Sigmoid colon (tissue), 7 donors: ENCODE measurements at places on chromosomes 3 and 15. TPM values are rescaled to one million over a fixed set of nuclear protein-coding genes. Genes with fewer than 3 reads are reported as not detected.
A peak's percentile ranks its signal among the peaks of the same experiment; 100 is the strongest.

DNA sequence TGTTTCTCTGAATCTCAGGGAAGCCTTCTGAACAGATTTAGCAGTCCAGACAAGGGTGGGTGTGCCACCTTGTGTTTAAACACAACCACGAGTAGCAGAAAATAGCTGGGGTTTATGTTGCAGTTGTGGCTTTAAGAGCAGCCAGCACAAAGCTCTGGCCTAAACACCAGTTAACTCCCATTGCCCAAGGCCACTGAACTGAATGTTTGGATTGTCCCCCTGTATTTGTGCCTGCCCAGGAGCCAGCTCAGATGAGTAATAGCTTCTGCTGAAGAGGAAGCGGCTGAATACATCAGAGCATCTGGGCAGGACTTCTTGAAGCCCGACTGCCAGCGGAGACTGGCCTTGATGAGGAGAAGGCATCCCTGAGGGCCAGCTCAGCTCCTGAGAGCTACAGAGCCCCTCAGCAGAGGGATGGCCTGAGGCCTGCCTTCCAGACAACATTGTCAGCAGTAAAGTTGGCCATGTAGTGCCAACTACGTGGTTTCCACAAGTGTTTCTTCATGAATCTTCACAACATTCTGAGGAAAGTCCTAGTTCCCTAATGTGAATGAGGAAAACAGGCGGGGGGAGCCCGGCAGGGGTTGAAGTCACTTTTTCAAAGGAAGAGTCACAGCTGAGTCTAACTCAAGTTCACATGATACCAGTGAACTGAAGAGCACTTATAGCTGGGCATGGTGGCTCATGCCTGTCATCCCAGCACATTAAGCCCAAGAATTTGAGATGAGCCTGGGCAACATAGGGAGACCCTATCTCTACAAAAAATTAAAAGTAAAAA, 65.8 kb upstream of the ZBTB38 start:
- no peak overlapping the region for H3K27ac ChIP-seq
- H3K4me1 ChIP-seq = peaks cover 5% of the 10 kb centered on the region
- no peaks in the 10 kb centered on the region for H3K36me3 ChIP-seq
- DNase-seq = no peak
- no peak overlapping the region for H3K4me3 ChIP-seq
- H3K27me3 ChIP-seq = no peaks in the 10 kb centered on the region

DNA sequence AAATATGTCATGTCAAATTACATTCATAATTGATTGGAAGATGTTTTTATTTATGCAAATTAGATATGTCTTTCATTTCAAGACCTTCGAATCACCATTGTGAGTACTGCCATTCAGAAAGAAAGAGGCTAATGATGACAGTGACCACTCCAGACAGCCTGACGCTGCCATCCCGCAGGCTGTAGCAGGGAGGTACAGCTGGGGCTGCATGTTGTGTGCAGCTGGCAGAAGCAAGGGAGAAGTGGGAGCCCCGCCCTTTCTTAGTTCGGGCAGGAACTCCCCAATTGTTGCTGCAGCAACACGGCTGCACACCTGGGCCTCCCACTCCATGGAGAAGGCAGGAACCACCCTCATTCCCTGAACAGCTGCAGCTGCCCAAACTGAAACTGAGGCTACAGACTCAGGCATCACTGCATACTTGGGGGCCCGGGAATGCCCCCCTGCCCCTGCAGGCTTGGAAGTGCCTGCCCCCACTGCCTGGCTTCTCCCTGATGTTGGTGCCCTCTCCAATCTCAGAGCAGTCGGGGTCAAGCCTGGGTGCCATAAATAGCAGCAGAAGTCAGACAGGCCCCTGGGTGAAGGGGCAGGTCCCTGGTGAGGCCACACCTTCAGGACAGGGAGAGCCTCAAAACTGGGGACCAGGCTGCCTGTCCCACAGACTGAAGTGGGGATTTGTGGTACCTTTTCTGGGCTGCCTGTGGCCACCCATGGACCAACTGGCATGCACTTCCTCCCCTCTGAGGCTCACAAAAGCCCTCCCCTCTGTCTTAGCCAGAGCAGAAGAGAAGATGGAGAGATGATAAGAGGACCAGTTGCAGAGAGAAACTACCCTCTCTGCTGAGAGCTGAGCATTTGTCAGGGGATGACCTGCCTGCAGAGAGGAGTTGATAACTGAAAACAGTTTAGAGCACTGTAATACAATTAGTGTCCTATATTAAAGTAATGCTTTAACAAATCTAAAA, 964.6 kb downstream of the SI start:
- H3K4me1 ChIP-seq = no peaks in the 10 kb centered on the region
- no peak overlapping the region for H3K4me3 ChIP-seq
- H3K36me3 ChIP-seq = no peaks in the 10 kb centered on the region
- no peak for DNase-seq
- no peaks in the 10 kb centered on the region for H3K27me3 ChIP-seq

RBP2 gene
- total RNA-seq = not detected

DNA sequence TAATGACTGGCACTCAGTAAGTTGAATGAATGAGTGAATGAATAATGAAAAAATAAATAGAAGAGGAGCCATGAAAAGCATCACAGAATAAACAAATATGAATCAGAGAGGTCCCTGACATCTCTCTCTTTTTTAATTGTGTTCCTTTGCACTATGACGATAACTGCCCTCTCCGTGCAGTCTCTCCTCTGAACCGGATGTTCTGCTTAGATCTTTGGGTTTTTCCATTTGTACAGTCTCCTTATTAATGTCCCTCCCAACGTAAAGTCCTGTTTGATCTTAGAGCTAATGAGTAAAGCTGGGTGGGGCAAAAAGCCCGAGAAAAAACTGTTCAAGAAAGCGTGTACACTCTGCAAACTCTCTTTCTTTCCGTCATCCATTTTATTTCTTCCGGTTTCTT, 28.3 kb upstream of the BHLHE40 start:
- H3K4me3 ChIP-seq = no peak overlapping the region
- peaks cover 5% of the 10 kb centered on the region for H3K4me1 ChIP-seq
- no peak overlapping the region for H3K27ac ChIP-seq
- no peaks in the 10 kb centered on the region for H3K36me3 ChIP-seq
- H3K27me3 ChIP-seq = no peaks in the 10 kb centered on the region

DNA sequence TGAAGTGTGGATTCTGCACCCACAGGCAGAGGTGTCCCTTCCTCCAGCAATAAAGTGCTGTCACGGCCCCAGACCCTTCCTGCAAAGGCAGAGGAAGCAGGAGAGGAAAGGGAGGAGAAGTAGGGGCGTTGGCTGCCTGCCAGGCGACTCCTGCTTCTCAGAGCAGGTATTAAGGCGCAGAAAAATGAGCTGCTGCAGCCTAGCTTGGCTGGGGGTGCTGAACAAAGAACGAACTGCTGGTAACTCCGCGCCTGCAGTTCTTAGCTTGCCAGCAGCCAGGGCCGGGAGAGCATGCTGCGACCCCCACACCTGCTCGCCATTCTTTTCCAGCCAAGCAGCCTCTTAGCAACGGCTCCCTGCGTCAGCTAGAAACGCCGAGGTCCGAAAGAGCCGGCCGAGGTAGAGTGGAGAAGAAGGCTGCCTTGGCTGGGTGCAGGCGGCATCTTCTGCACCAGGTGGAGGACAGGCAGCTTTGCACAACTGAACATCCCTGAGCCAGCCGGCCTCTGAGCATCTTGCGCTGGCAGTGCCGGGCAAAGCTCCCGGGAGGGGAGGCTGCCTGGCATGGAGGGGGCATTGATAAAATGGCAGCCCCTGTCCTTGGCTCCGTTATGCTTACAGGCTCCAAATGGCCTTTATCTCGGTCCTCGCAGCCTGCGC, 296.0 kb downstream of the MEX3B start:
- H3K27ac ChIP-seq = no peak overlapping the region
- DNase-seq = no peak
- H3K4me1 ChIP-seq = no peaks in the 10 kb centered on the region
- no peak overlapping the region for H3K4me3 ChIP-seq
- no peaks in the 10 kb centered on the region for H3K27me3 ChIP-seq
- no peaks in the 10 kb centered on the region for H3K36me3 ChIP-seq

A4GNT gene
- total RNA-seq = not detected

MIX23 gene
- 8.2 TPM for total RNA-seq

- no peak overlapping the region for H3K27ac ChIP-seq
- no peaks in the 10 kb centered on the region for H3K4me1 ChIP-seq
- DNase-seq = no peak
- no peaks in the 10 kb centered on the region for H3K36me3 ChIP-seq
- no peak overlapping the region for H3K4me3 ChIP-seq
These were observed 118.1 kb downstream of the C3orf38 start for GRCh38 chr3:88267847-88268246.

CYP8B1 gene
- total RNA-seq = not detected

- H3K4me3 ChIP-seq = no peak overlapping the region
- no peak for DNase-seq
- H3K27me3 ChIP-seq = no peaks in the 10 kb centered on the region
- H3K27ac ChIP-seq = no peak overlapping the region
- peaks cover 54% of the 10 kb centered on the region for H3K4me1 ChIP-seq
- peaks cover 36% of the 10 kb centered on the region for H3K36me3 ChIP-seq
These were observed 12.7 kb downstream of the TKT start for GRCh38 chr3:53243165-53243564.

GRCh38 chr3:30078736-30079135, 527.7 kb upstream of the TGFBR2 start:
- H3K27me3 ChIP-seq = no peaks in the 10 kb centered on the region
- H3K4me3 ChIP-seq = no peak overlapping the region
- H3K36me3 ChIP-seq = no peaks in the 10 kb centered on the region
- H3K27ac ChIP-seq = no peak overlapping the region
- H3K4me1 ChIP-seq = no peaks in the 10 kb centered on the region

AP3S2 gene
- total RNA-seq = 26.3 TPM

SYNPR gene
- 1.4 TPM for total RNA-seq

GRCh38 chr15:69852916-69853315, 244.8 kb downstream of the TLE3 start:
- no peak overlapping the region for H3K27ac ChIP-seq
- H3K4me3 ChIP-seq = no peak overlapping the region
- no peak for DNase-seq
- peaks cover 6% of the 10 kb centered on the region for H3K4me1 ChIP-seq

DNA sequence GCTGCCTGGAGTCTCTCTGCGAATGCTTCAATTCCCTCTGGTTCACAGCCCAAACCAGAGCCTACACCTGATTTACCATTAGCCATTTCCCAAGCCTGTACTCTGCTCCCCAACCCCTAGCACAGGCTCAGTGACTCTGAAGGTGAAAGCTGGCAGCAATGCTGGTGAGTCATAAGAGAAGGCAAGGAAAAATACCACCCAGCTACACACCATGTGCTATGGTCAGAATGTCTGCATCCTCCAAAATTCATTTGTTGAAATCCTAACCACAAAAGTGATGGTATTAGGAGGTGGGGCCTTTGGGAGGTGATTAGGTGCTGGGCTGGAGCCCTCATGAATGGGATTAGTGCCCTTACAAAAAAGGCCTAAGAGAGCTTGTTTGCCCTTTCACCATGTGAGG, 117.1 kb upstream of the TJP1 start:
- no peaks in the 10 kb centered on the region for H3K27me3 ChIP-seq
- no peaks in the 10 kb centered on the region for H3K36me3 ChIP-seq
- no peak for DNase-seq
- no peaks in the 10 kb centered on the region for H3K4me1 ChIP-seq

GRCh38 chr15:90598031-90598577, 68.4 kb downstream of the CRTC3 start:
- no peaks in the 10 kb centered on the region for H3K36me3 ChIP-seq
- peak overlapping the region; percentile 61 for H3K27ac ChIP-seq
- peak; percentile 74 for DNase-seq

HDDC3 gene
- 5.2 TPM for total RNA-seq

GRCh38 chr3:144865948-144866347, 894.3 kb downstream of the DIPK2A start:
- no peak for DNase-seq
- peaks cover 10% of the 10 kb centered on the region for H3K4me1 ChIP-seq
- no peaks in the 10 kb centered on the region for H3K36me3 ChIP-seq
- H3K27ac ChIP-seq = no peak overlapping the region
- H3K4me3 ChIP-seq = no peak overlapping the region

DNA sequence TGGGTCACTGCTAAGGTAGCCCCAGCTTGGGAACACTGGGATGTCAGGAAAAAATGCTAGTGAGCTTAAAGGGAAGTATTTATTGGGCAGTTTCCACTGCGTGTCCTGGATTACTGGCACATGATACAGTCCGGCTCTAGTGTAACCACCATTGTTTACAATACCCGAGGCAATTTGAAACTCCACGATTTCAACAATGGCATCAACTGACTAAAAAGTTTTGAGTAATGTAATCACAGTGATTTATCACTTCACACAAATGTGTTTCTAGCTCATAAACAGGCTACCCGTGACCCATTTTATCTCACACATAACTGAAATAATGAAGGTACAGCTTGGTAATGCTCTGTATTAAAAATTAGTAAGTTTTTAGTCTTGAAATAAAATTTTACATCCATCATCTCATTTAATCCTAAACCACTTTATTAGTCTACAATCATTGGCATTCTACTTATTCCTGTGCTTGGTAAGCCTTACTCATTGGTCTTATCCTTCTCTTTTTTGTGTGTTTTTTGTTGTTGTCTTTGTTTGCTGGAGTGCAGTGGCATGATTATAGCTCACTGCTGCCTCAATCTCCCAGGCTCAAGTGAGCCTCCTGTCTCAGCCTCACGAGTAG, 7.6 kb downstream of the ZMAT3 start:
- H3K27ac ChIP-seq = no peak overlapping the region
- no peak overlapping the region for H3K4me3 ChIP-seq
- no peak for DNase-seq

NGLY1 gene
- 17.9 TPM for total RNA-seq

RAB43 gene
- 5.8 TPM for total RNA-seq

ASB14 gene
- total RNA-seq = not detected

DNA sequence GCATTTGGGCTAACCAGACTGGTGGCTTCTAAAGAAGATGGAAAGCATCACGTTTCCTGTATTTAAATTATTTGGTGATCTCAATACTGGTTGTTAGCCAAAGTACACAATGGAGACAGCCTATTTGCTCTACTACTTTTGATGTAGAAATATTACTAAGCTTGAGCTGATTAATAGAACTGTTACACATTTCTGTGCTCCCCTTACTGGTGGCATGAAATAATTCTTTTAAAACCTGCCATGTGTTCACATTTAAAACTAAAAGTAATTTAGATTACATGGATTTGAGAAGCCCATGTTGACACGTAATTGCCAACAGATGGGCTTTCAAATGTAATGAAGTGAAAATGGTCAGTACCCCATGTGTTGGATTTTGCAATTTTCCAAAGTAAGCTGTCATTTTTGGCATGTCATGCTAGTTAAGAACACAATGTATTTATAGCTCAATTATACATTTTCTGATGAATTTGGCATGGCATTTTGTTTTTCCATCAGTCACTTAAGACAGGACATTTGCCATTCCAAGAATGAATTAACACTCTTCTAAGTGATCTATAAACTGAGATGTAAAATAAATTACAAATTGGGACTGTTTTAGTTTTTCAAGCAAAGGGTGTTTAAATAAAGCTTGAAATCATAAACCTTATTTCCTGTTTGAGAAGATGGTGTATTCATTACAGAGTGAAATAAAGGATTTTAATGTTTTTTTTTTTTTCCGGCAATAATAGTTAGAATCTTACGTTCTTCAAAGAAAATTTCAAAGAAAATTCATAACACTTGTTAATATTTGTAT, 10.8 kb upstream of the RARRES1 start:
- H3K27me3 ChIP-seq = no peaks in the 10 kb centered on the region
- H3K36me3 ChIP-seq = peaks cover 66% of the 10 kb centered on the region
- no peaks in the 10 kb centered on the region for H3K4me1 ChIP-seq
- H3K27ac ChIP-seq = no peak overlapping the region
